ENCODE measurements at places on chromosomes 5 and 9.

DNA sequence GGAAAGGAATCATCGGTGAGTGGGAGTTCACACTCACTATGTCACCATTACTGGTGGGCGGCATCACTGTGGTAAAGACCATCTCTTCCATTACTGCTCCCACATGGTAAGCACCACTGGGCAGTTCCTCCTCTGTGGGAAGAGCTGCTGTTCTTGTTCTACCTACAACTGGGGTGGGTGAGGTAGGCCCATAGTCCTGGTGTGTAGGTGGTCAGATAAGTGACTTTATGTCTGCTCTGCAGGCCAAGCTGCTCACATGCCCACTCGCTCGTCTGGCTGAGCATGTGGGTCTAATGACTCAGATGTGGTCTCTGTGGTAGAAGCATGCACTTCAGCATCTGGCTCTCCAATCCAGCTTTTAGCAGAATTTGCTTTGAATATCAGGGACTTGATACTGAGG lies 82.9 kb downstream of the TMEM215 start:
- DNase-seq: no peak

DNA sequence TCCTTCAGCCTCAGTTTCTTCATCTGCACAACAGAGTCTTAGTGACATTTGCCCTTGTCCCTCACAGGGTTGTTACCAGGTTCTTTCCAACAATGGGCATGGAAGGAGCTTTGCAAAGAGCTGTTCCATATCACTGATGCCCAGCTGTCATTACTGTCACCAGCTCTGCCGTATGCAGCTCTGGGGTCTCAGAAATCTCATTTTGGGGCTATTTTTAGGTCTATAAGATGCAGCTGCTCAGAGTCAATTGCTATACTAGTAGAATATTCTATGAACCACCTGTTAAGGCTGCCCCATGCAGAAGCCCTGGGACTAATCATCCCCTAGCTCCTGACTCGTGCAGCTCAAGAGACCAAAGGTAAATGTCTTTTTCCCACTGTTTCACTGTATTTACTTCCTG lies 105.1 kb upstream of the TNPO1 start:
- no peak for DNase-seq

DNA sequence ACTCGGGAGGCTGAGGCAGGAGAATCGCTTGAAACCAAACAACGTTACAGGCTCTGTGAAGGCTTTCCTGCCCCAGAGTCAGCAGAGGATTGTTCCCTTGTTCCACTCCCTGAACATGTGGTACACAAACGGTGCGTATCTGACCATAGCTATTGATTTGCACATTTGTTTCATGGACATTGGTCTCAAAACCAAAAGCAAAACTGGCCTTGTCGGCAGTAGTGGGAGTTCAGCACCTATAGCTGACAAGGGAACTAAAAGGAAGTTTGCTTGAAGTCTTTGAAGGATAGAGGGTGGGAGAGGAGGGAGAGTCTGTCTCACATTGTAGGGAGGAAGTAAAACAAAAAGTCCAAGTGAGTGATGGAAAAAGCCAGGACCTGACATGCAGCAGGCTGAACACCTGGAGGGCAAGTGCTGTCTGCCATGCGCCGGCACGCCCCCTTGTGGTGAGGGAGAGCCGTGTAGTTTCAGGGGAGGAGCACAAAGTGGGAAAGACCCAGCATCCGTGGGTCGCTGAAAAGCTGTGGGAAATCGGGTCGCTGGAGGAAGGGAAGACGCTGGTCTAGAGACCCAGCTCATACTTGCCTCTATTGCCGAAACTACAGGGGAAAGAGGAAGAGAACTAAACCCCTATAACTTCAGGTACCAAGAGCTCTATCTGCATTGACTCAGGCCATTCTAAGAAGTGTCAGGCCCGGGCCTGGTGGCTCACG lies 58.0 kb downstream of the RAD23B start:
- no peak for DNase-seq

DNA sequence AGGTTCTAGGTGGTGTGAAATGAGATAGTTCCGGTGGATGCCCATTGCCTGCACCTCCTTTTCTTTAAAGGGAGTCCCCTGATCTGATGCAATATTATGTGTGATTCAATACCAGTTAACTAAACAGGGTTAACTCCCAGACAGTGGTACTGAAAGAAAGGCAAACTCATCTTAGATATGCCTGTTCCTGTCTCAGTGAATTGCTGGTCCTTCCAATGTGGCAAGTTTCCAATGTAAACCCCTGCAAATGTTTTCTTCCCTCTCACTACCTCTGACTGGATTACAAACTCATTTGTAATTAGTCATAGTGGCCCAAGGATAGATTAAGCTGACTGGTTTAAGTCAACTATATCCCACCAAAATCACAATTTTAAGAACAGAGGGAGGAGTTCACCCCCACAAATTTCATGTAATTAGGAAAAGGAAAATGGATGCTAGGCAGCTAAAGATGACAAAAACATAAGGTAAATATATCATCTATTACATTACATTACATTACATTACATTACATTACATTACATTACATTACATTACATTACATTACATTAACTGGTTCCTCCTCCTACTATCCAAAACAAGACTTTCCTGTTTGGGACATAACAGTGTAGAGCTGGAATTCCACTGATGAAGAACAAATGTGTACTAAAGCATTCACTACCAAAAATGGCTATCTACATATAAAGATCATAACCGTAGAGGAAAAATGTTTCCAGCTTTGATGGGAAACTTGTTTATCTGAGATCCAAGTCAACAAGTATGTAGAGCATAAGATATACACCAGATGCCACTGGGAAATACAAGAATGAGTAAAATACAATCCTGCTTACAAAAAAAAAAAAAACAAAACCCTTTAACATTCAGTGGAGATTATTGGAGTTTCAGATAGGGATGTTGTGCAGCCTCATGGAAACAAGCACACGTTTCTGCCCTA lies 121.5 kb upstream of the SNX2 start:
- DNase-seq: no peak

- DNase-seq: no peak
Observed at GRCh38 chr5:95780597-95780996, 41.9 kb downstream of the GLRX start.

- DNase-seq: no peak
Observed at GRCh38 chr5:87900419-87900818, 368.2 kb downstream of the TMEM161B start.

- no peak for DNase-seq
Observed at GRCh38 chr9:125845271-125845808, 98.2 kb downstream of the PBX3 start.

DNA sequence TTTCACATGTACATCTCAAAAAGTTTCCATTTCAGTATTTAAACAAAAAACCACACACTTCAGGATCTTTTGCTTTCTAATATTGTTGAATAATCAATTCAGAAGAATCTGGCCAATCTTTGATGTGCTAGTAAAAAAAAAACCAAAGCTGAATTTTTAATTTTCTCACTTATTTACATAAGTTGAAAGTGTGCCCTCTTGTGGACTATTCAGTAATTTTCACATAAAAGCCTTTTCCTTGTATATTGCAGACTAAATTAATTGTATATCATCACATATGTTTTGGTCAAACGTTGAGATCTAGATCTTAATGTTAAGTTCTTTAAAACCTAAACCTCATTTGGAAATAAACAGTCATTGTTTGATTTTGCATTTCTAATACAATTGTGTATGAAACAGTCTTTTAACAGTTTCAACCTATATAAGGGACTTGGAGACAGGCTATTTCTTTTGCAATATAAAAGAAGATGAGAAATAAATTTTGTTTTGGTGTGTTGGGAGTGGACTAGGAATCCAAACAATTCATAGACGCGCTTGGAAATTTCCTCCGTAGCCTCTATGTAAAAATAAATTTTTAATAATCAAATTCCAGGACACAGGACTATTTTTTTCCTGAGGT lies 68.1 kb downstream of the NIPBL start:
- DNase-seq: no peak

GRCh38 chr5:163861670-163862069 lies 356.3 kb downstream of the MAT2B start:
- no peak for DNase-seq

GRCh38 chr5:150189728-150190502 lies at the start of gene SLC6A7:
SLC6A7 (plus strand) TSS chr5:150190062; CDS start chr5:150190328, 266 bp downstream.
- DNase-seq: no peak
